AG04450 (cell line): ENCODE measurements at places on chromosomes 7 and 10. TPM values are rescaled to one million over a fixed set of nuclear protein-coding genes. Genes with fewer than 3 reads are reported as not detected.

GRCh38 chr10:47176903-47177868 is 122.8 kb upstream of the GDF10 start:
- peak; percentile 27 for DNase-seq

MTURN gene
- 5.9 and 6.7 TPM in 2 replicates for polyA plus RNA-seq

DNA sequence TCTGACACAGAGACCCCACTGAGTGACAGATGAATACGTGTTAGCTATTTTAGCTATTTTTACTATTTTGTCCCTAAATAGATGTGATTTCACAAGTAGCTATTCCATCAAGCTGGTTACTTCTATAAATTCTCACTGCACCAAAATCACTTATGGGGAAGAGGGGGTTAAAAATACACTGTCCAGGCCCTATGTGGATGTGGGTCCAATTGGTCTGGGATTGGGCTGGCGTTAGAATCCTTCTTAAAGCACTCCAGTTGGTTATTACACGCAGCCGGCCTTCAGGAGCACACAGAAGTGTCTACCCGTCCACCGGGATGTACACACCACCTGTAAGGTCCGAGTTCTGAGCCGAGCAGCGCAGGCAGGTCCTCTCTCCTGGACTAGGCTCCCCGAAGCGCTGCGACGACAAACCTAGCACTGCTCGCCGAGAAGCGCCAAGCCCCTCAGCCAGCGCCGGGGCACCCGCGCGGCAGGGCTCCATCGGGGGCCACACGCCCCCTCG is 222.3 kb upstream of the MKLN1 start:
- no peak for DNase-seq

DNA sequence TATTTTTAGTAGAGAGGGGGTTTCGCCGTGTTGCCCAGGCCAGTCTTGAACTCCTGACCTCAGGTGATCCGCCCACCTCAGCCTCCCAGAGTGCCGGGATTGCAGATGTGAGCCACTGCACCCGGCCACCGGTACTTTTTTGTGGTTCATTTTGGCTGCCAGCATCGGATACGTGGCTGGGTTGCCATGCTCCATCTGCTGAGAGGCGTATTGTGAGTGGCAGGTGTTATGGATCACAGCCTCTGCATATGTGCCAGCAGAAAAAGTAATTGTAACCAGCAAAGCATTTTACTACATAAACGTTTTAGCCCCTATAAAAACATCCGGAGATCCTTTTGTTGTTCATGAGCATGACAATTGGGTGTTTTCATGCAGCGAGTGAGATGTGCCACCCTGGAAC is 7.1 kb downstream of the FOXK1 start:
- no peak for DNase-seq

TMEM213 gene
- not detected in 2 replicates for polyA plus RNA-seq

CFAP46 gene
- 1.7 and 2.7 TPM in 2 replicates for polyA plus RNA-seq

GHRHR gene
- polyA plus RNA-seq, result not detected in 2 replicates

PNLIP gene
- polyA plus RNA-seq, result not detected in 2 replicates

AKR1B15 gene
- 0.10 TPM in 1 of 2 replicates, not detected in the other for polyA plus RNA-seq

DNA sequence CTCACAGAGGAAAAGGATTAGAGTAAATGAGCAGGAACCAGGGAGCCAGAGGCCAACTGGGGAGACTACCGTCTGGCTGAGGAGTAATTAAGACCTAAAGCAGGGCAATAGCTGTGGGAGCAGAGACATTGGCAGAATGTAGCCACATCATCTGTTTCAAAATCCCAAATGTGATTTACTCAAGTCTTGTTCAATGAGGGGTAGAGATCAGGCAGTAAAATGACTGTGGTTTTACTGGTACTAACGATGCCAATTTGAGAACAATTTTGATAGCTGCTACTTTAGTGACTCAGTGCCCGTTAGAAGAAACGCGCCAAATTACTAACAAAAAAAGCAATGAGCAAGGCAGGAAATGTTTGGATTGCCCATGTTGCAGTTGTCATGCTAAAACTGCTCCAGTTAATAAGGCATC is 12.7 kb upstream of the MIOS start:
- no peak for DNase-seq

CAV1 gene
- polyA plus RNA-seq, result 1,209 and 1,356 TPM in 2 replicates

A1CF gene
- not detected in 2 replicates for polyA plus RNA-seq

- DNase-seq, result no peak
These were observed 270.6 kb downstream of the AUTS2 start for GRCh38 chr7:69868921-69869320.
